NCI-H1105 (cell line): ENCODE measurements at places on chromosomes 16 and 17.

- no peak for DNase-seq
These were observed 129.3 kb upstream of the KCNJ16 start for GRCh38 chr17:69945698-69946185.

GRCh38 chr16:58628845-58629732, 537 bp downstream of the CNOT1 start:
- DNase-seq = no peak

GRCh38 chr16:78920621-78921020, 679.9 kb downstream of the MAF start:
- DNase-seq = no peak

GRCh38 chr16:85768199-85768598, 17.3 kb upstream of the C16orf74 start:
- no peak for DNase-seq

GRCh38 chr17:72913142-72913682, 179.3 kb downstream of the SLC39A11 start:
- no peak for DNase-seq

- no peak for DNase-seq
These were observed 742 bp upstream of the NUTF2 start for GRCh38 chr16:67846063-67846319.

DNA sequence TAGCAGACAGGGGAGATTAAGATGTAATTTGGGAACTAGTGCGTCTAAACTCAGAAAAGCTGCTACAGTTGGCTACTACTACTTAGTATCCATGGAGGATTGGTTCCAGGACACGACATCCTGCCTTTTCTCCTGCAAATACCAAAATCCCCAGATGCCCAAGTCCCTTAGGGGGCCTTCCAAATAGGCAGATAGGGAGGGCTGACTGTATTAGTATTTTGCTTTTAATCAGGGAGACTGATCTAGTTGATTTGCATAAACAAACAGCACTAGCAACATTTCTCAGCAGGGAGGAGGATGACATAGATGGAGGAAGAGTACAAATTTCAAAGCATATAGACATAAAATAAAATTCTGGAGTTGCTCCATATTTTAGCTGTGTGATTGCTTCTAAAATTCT, 621.6 kb upstream of the GOT2 start:
- no peak for DNase-seq

DNA sequence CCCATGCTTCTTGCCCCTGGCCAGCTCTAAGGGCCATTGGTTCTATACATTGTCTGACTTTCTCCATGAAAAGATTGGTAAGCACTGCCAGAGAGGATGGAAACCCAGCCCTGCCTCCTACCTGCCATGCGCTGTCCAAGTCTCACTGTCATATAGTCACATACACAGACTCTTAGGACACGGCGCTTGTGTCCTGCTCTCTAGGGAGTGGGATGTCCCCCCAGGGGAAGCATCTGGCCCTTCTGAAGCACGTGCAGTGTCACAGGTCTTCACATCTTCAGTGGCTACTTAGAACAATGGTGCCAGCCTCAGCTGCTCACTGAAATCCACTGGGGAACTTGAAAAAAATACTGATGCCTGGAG, 38.7 kb downstream of the MYO18A start:
- no peak for DNase-seq

DNA sequence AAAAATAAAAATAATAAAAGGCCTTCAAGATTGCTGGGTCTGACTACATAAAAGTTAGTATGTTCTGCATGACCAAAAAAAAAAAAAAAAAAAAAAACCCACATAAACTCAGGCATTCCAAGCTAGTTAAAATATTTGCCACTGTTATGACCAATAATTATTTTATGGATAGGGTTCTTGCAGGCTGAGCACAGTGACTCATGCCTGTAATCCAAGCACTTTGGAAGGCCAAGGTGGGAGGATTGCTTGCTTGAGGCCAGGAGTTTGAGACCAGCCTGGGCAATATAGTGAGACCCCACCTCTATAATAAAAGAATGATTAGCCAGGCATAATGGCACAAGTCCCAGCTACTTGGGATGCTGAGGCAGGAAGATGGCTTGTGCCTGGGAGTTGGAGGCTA, 8.1 kb downstream of the SCNN1B start:
- no peak for DNase-seq

GRCh38 chr17:38654411-38655398, 20.1 kb downstream of the EPOP start:
- DNase-seq = no peak

DNA sequence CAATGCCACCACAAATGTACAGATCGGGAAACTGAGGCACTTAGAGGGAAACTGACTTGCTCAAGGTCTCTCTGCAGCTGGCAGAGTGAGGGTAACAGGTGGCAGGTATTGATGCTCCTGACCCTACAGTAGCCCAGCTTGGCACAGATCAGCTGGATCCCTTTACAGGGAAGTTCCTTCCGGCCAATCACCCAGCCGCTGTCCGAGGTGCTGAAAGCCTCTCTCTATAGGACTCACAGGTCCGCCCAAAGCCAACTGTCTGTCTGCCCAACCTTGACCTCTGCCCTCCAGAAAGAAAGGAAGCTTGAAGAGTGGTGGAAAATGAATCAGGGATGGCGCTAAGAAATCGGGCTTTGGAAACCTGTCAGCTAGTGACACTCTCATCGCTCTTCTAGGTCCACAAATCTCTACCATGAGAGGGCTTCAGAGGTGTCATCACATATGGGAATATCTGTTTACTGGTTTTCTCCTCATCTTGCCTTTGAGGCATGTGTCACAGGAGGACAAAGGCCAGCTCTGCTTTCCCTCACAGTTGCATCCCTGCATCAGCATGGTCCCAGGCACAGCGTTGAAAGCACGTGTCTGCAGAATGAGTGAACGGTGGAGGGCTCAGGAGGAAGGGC, 246.2 kb downstream of the KATNIP start:
- no peak for DNase-seq

DNA sequence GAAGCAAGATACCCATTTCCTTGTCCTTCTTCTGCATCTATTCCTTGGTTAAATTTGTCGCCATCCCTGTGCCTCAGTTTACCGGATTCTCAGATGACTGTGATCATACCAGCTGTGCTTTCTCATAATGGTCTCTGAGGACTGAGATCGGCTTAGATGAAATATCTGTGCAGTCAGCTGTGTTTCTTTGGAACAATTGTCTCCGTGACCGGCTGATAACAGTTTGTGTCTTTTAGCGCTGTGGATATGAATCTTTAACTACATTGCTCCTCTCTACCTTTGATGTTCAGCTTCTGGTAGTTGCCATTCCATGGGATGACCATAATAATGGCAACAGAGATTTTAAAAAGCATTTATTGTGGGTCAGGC, 473 bp downstream of the FTO start:
- no peak for DNase-seq

GRCh38 chr16:57192720-57193486, 6.8 kb downstream of the RSPRY1 start:
- no peak for DNase-seq

- no peak for DNase-seq
These were observed 214.2 kb upstream of the TNRC6C start for GRCh38 chr17:77744066-77744988.

DNA sequence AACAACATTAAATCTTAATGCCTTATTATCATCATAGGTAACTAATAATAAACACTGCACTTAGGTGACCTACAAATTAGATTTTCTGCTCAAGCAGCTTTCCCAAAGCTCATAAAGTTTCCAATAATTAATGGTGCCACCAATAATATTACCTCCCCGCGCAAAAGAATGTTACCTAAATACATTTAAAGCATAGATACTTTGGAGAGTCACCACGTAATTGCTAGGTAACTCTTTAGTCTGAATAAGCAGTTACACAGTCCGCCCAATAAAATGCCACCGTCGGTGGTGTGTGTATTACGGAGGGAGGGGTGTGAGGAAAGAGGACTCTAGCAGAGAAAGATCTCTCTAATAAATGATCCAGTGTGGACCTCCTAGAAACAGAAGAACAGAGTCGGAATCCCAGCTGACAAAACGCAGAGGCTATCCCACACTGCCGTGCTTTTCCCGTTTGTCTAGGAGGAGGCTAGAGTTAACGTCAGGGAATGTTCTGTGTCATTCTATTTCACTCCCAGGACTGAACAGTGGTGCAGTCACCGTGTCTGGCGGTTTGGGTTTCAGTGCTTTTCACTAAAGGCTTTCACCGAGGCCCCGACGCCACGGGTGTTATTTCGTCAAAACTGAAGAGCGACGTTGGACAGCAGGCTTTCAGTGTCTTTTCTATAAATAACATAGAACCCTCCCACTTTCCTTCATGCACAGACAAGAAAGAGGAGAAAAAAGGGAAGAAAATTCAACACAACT, 630 bp downstream of the RNFT1 start:
- peak; percentile 9 for DNase-seq

DNA sequence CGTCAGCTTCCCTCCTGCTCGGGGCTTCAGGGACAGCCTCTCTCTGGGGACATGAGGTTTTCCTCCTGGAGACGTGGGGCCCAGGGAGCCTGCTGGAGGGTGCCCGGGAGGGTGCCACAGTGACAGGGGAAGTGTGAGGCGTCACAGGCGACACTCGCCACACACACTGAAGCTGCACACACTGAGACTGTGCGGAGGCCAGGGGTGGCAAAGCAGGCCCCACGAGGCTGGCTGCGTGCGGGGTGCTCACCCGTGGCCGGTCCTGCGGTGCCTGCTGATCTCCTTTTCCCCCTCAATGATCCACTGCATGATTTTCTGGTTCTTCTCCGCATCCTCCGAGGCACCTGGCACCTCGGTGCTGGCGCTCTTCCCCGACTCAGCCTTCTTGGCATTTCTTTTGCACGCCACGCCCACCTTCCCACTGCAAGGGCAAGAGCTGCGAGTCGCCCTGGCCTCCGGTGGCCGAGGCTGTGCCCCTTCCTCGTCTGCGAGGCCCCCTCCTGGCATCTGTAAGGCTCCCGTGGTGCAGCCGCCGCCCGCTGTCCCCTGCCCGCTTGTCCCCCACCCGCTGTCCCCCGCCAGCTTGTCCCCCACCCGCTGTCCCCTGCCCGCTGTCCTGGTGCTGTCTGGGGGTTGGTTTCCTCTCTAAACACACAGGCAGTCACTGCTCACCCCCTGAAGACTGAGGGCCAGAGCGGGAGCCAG, 14.0 kb downstream of the PDIA2 start:
- no peak for DNase-seq

DNA sequence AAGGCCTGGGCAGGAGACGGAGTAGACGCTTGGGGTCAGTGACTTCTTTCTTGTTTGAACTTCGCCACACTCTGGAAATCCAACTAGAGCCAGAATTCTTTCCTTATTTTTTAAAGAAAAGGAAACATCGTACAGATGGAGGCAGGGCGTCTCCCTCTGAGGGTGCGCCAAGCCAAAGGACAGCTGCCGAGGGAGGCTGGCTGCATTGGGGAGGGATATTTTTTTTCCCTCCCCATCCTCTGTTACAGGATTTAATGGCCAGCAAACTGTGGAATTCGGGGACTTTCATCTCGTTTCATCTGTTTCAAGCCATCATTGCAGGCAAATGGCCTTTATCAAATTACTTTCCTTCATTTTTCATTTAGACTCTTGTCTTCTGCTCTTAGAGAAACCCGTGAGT, 15.9 kb downstream of the CDK5R1 start:
- no peak for DNase-seq

- DNase-seq = no peak
These were observed 10.2 kb downstream of the IL4R start for GRCh38 chr16:27323781-27324561.

- DNase-seq = no peak
These were observed 12.3 kb downstream of the MEIOB start for GRCh38 chr16:1859650-1860049.

- no peak for DNase-seq
These were observed 77.2 kb downstream of the AATF start for GRCh38 chr17:37025847-37026530.

GRCh38 chr16:11112723-11113348, 143.2 kb downstream of the SOCS1 start:
- peak; percentile 45 for DNase-seq

DNA sequence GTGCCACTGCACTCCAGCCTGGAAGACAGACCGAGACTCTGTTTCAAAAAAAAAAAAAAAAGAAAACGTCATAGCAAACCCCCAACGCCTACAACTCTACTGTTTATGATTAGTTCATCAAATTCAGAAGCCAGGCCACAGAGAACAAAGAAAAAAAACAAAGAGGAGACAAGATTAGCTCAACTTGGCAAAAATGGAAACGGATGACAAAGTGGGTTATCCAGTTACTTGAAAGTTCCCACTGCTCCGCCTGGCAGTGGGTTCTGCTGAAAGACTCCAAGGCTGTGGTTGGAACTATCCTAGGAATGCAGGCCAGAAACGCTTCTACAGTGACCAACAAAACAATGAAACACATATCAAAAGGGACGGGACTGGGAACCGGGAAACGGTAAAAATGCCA, 53.1 kb downstream of the MRM3 start:
- no peak for DNase-seq

- DNase-seq = no peak
These were observed 25.1 kb upstream of the SUPT4H1 start for GRCh38 chr17:58377093-58377601.

- no peak for DNase-seq
These were observed 16.1 kb downstream of the AMFR start for GRCh38 chr16:56409195-56409594.

DNA sequence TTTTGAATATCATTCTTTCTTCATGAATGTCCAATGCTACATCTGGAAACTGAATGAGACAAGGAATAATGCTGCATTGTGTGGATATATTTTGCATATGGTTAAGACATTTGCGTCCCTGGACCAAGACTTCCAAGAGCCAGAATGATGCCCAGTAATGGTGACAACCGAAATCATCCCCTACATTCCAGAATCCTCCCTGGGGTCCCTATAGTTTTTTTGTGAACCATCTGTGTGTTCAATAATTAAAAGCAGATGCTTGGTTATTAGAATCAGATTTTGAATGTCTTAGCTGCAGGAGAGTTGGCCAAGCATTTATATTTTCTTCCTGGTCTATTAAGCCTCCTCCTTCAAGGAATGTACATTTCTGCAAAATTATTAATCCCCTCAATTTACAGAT, 426.7 kb upstream of the CDH8 start:
- no peak for DNase-seq

DNA sequence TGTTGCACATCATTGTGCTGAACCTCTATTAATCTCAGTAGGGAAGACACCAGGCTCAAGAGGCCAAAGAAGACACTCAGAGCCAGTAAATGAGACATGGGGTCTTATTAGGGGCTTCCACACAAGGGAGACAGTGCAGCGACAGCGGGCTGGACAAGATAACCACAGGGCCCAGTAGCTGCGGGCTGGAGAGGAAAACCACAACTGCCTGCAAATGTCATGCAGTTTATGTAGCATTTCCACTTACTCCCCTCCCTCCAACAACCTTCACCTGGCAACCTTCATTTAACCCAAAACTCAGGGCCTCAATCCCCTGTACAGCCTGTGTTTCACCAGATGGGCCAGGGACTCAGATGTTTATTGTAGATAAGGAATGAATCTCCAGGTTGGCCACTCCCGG, 185.6 kb downstream of the UTP18 start:
- DNase-seq = no peak

- no peak for DNase-seq
These were observed 404.9 kb upstream of the CDH5 start for GRCh38 chr16:65961476-65962143.

DNA sequence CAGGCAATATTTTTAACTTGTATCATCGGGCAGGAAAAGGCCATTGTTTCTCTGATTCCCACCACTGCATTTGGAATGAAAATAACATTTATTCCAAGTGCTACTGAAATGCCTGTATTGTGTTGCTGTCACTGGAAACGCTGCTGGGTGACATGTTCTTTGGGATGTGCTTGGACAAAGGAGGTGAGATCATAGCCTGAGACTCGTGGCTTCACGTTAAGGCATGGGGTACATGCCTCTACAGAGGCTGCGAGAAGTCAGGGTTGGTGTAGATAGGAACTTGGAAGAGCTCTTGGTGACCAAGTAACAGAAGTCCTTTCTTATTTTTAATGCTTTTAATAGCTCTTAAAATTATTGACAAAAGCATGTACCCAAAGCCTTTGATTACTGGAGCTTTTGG, 58.8 kb upstream of the MAF start:
- DNase-seq = no peak
